ENCODE measurements at places on chromosomes 3 and 15. TPM values are rescaled to one million over a fixed set of nuclear protein-coding genes. Genes with fewer than 3 reads are reported as not detected.

The NEDD4 gene
- 60.3 TPM for total RNA-seq

The ROBO2 gene
- not detected for total RNA-seq

GRCh38 chr3:9175421-9175820 is 74.0 kb downstream of the SRGAP3 start:
- DNase-seq: peak; percentile 78

DNA sequence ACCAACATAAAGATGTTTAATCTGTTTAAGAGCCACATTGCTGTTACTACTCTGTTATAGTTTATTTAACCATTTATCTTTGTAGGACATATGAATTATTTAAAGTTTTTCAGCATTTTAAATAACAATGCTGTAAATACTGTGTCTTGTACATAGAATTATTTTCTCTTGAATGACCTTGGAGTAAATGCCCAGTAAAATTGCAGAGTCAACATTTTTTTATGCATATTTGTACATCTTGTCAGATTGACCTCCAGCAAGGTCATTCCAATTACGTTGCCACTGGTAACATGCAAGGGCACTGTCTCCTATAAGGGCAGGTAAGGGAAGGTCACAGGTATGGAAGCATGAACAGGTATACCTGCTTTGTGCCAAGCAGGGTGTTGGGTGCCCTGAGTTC is 64.3 kb downstream of the RLBP1 start:
- no peak for DNase-seq

- DNase-seq: no peak
Observed at GRCh38 chr3:16174026-16174355, 489 bp upstream of the GALNT15 start.
